Brain pericyte (primary cell): ENCODE measurements at places on chromosomes 1 and 21.

DNA sequence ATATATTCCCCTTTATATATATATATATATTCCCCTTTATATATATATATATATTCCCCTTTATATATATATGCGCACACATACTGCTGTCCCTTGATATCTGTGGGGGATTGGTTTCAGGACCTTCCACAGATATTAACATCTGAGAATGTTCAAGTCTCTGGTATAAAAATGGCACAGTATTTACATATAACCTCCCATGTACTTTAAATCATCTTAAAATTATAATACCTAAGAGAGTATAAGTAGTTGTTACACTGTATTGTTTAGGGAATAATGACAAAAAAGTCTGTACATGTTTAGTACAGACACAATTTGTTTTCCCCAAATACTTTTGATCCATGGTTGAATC lies 45.8 kb downstream of the NR5A2 start:
- no peak for DNase-seq

DNA sequence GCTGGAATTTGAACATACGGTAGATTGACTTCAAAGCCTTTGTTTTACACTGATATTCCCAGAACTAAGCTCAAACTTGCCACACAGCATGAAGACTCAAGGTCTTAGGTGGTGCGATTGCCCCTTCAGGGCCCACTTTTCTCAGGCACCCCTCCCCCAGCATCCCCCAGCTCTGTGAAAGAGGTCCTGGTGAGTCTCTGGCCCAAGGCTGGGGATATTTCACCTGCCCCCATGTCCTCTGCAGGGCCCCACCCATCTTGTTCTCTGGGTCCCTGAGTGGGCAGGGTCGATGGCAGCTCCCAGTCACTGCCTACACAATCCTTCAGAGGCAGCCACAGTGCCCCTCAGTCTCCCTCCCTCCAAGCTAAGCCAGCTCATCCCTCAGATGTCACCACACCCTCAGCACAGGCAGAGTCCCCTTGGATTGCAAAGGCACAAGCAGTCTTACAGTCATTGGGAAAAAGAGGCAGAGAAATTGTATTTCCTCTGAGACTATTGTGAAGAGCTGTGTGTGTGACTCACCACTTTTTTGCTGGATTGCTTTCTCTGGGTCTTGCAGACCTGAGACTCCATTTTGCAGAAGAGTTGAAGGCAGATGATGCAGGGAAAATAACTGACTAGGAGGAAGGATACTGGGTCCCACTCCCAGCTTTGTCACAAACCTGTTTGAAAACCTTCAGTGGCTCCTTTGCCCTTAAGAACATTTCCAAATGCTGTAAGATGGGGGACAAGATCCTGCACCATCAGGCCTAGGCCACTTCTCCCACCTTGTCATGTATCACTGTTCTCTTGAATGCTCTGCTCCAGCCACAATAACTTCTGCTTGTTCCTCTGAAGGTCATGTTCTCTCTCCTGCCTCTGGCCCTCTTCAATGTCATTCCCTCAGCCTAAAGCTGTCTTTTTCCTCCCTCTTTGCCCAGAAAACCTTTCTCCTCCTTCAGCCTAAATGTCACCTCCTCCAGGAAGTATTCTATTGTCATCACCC lies 119.1 kb upstream of the GRIK3 start:
- DNase-seq, result no peak

GRCh38 chr1:2271841-2272655 lies 43.9 kb downstream of the SKI start:
- DNase-seq, result no peak

GRCh38 chr1:220307607-220308006 lies 35.4 kb upstream of the RAB3GAP2 start:
- DNase-seq, result no peak

GRCh38 chr1:89546934-89547562 lies 22.4 kb downstream of the LRRC8B start:
- DNase-seq, result no peak

DNA sequence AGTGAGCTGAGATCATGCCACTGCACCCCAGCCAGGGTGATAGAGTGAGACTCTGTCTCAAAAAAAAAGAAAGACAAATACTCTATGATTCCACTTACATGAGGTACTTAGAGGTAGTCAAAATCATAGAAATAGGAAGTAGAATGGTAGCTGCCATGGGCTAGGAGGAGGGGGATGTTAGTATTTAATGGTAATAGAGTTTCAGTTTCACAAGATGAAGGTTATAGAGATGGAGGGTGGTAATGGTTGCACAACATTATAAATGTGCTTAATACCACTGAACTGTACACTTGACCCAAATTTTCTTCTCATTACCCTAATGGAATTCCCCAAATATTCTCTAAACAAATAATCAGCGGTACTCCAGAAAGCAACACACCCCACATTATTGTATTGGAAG lies 12.8 kb downstream of the EIF2B3 start:
- DNase-seq, result no peak
